ENCODE measurements at places on chromosomes 5 and 9.

- DNase-seq: no peak
These were observed 29.2 kb upstream of the ARHGEF28 start for GRCh38 chr5:73596705-73597328.

- no peak for DNase-seq
These were observed 99.2 kb downstream of the ADAMTS12 start for GRCh38 chr5:33792559-33792958.

DNA sequence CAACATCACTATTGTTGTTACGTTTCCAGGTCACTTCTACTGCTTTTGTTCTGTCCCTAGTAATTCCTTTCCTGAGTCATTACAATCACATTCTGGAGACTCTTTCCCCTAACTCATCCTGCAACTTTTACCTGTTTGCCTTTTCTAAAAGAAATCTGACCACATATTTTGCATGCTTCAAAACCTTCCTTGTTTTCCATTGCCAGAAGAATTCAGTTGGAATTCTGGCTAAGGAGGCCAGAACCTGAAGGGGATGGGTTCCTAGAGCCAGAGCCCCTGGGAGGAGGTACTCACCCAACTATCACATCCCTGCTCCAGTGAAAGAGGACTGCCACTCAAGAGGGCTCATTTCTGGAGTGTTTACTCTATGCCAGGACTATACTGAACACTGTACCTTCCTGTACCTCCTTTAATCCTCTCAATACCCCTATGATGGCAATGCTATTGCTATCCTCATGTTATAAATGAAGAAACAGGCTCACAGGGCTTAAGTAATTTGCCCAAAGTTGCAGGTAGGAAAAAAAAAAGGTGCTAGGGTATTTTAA is 42.8 kb upstream of the MAST4 start:
- no peak for DNase-seq

- no peak for DNase-seq
These were observed 4.2 kb upstream of the NFIL3 start for GRCh38 chr9:91427873-91428272.

GRCh38 chr5:106660681-106661080 is 1010.1 kb downstream of the EFNA5 start:
- DNase-seq: no peak

DNA sequence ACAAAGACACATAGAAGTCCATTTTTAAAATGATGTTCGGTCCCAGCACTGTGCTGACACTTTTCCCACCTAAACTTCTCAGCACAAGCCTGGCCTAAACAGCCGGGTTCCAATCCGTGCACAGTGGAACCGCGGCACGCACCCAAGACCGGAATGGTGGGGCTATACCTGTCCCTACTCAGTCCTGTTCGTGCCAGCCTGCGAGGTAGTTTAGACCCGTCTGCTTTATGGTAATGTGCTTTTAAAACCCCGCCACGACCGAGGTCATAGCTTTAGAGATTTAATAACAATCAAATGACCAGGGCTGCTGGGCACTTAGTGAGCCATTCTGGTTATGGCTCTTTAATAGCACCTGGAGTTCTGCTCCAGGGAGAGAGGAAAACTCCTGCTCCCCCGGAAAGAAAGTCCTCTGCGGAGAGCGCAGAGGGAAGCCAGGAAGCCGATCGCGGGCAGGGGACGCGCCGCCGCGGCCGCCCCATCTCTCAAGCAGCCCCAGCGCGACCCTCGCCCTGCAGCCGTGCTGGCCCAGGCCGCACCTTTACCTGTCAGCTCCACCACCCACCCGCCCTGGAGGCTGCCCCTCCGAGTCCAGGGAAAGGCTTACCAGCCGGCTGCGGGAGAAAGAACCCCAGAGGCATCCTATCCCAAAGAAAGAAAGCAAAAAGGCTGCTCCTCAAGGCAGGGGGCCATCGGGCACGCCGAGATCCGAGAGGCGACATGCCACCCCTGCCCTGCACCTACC is 511 bp downstream of the ARL15 start:
- peak; percentile 13 for DNase-seq

- DNase-seq: no peak
These were observed 36.6 kb upstream of the ITGA1 start for GRCh38 chr5:52751137-52751536.

DNA sequence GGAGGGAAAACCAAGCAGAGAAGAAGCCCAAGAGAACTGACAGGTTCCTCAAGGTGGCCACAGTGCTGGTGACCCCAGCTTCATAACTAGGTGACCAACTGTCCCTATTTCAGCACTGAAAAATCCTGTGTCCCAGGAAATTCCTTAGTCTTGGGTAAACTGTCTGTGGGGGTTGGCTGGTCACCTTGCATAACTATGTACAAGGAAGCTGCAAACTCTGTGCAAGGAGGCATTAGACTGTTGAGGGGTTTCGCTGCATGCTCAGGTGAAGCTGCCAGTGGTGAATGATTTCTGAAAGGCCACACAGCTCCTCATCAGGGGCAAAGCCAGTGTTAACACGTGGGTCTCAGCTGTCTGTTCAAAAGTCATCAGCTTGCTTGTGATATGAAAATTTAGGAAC is 36.9 kb downstream of the PCSK5 start:
- no peak for DNase-seq

DNA sequence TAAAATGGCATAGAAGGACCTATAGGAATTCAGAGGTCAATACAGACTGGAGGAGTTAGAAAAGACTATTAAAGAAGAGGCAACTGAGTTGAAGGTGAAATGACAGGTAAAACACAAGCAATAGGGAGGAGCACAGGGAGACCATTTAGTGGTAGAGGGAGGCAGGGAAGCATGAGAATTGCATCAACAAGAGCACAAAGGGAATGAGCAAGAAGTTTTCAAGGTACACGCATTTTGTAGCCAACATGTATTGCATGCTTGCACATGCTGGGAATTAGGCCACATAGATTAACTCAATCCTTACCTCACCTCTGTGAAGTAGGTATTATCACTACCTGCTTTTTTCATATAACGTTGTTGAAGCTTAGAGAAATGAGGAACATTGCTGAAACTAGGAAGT is 42.3 kb downstream of the PLPP1 start:
- no peak for DNase-seq

DNA sequence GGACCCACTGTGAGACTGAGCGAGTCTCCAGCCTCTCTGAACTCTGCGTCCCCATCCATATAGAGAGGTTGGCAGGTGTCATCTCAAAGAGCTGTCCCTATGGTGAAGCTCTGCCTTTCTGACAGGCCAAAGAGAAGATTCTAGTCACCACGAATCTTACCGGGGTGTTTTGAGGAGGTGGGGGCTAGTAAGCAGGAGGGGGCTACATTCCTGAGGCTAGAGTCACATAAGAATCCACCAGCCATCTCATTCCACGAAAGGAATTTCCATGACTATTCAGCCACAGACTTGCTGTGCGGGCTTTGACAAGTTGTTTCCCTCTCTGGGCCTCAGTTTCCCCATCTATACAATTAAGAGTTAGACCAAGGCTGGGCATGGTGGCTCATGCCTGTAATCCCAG is 16.3 kb downstream of the PDGFRB start:
- no peak for DNase-seq

GRCh38 chr9:6440405-6440804 is 27.4 kb downstream of the UHRF2 start:
- DNase-seq: no peak

DNA sequence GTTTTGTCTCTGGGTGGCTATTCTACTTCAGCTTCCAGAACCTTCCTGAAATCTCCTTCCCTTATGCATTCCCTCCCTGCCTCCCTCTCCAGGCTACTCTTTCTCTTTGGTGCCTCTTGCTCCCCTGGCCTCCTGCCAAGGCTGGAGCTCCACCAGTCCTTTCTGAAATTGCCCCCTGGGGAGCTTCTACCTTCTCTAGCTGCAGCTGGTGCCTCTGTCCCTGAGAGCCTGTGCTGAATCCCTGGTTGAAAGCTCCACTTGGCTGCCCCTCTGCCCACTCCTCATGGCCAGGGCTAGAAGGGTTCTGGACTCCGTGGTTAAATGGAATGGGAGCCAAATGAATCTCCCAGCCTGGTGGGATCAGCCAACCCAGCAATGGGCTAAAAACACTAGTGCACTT is 80.1 kb downstream of the COL15A1 start:
- no peak for DNase-seq
